NCI-H146 (cell line): ENCODE measurements at places on chromosomes 5 and 9.
A peak's percentile ranks its signal among the peaks of the same experiment; 100 is the strongest.

DNA sequence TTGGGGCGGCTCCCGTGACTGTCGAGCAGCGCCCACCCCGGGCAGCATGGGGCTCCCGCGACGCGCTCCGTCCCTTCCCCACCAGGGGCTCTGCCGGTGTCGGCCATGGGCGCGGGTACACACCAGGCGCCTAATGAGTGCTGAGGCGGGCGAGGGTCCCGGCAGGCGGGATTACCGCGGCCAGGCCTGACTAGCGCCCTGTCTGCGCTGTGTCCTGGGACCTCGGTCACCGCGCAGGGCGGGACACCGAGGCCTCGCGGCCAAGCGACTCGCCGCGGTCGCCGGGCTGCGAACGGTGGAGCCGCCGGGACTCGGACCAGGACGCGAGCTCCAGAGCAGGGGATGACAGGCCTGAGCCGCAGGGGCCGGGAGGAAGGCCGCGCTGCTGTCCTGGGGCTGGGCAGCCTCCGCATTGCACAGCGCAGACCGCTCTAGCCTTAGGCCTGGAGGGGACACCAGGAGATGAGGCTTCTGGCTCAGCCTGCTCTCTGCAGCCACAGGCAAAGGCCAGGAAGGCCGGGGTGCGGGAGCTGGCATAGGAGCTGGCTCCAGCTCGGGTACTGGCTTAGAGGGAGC lies 14.1 kb downstream of the LCN10 start:
- DNase-seq = peak; percentile 30

DNA sequence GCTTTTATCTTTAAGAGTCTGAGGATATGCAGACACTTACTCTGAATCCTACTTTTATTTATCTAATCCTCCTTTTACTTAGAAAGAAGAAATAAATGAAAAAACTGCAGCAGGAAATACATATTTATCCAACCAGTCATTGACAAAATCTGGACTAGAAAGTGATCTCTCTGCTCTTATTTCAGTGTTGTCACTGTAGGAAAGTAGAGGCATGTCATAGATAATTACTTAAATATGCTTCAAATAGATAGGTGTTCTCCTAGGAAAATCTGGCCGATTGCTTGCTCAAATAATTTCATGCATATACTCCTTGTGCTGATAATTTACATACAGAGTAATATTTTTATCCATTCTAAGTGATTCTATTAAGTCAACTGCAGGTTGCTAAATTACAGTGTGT lies 2001.9 kb upstream of the C9orf72 start:
- no peak for DNase-seq

- no peak for DNase-seq
These were observed 154.1 kb downstream of the EFNA5 start for GRCh38 chr5:107516452-107517184.

DNA sequence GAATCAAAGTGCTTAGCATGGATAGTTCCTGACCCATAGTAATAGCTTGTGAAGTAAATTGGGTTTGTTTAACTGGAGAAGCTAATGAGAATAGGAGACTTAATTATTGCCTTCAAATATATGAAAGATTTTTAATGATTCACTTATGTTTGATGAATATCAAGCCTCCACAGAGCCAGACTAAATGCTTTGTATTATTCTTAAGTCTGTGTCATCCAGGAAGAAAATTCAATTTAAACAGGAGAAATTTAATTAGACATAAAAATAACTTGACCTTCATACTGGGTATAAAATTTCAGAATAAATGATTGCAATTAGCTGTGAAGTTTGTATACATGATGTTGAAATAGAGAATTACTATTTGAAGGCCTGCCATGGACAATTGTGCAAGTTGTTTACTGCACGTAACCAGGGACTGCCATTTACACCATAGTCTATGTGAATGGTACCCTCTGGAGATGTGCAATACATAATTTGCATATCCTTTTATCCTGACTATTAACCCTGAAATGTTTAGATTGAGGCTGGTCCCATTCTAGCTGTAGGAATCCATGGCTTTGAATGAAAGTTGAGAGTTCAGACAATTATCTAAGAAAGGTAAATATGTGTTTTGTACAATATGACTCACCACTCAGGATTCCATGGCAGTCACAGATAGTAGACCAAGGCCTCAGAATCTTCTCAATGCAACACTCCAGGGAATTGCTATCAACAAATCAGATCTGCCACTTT lies 133.5 kb upstream of the IL12B start:
- no peak for DNase-seq

GRCh38 chr5:149195962-149196361 lies 54.7 kb downstream of the ABLIM3 start:
- no peak for DNase-seq

DNA sequence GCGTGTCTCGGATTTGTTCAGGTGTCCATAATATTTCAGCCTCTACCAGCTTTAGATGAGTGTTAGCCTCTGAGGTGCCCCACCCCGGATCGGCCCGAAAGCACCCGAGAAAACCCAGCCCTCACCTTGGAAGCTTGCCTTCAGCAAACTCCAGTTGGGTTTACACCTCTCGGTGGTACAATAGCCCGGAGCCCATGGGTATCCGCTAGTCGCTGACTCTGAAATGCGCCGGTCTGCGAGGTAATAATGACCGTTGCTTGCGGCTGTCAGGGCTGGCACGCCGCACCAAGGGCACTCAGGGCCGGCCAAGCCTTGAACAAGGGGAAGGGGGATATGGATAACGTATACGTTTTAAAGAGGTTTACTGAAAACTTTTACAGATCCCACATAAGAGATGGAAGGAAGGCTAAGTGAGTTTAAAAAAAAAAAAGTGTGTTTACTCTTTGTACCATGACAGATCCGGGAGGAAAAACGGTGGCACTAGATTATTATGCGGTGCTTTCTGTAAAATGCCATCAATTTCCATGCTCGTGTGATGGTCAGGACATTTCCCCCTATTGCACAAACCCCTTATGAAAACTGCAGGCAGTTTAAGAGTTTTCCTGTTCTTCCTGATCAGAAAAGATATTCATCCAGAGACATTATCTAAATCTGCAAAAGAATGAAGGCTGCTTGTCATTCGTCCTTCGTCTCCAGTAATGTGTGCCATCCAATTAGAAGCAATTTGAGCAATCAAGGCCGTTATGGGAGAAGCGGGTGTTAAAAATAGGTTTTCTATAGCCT lies 124.2 kb downstream of the TMEM161B start:
- no peak for DNase-seq

DNA sequence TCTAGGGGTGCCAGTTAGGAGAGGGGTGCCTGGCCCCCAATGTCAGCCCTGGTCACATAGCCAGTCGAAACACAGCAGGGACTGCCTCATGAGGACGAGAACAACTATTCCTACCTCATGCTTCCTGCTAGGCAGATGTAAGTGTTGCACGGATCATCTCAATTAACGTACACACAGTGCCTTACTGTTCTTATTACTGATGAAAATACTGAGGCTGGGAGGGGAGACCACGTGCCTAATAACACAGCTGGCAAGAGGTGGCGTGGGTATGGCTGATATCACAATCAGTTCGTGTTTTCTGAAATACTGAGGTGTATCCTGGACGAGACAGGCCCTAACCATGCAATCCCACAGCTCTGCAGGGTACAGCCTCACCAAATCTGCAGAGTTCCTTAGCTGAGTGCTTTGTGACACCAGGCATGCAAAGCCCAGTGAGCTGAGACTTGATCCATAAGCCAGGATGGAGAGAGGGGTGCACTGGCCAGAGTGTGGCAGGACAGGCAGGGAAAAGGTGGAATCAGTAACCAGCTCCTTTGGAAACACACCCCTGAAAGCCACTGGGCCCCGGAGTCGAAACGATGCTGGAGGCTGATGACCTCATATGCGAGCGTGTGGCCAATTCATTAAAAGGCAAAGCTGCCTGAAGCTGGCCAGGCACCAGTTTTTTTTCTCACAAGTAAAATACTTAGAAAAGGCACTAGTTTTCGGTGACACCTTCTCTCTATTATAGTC lies 63.9 kb downstream of the PRRT1B start:
- DNase-seq = no peak
